Myocyte (in vitro differentiated cells): ENCODE measurements at places on chromosomes 11 and 22.
A peak's percentile ranks its signal among the peaks of the same experiment; 100 is the strongest.

- DNase-seq, result no peak
Measured at GRCh38 chr11:29773656-29774264, 243.1 kb downstream of the KCNA4 start.

DNA sequence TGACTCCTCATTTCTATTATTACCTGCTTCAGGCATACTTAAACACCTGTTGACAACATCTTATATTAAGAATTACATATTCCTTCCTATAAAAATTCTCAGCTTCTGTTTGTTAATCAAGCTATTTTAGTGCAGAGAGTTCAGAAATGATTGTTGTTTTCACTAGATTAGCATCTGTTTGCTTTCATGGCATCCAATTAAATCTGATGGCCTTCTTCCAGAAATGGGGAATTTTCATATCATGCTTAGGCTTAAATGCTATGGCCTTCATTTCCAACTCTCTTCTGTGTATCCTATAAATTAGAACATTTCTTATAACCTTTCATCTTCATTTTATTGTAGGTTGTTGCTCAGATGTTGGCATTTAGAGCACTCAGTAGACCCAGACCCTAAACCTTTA lies 180.0 kb downstream of the WNT11 start:
- no peak for DNase-seq

GRCh38 chr22:26822313-26822712 lies 164.9 kb downstream of the MIAT start:
- DNase-seq, result no peak

DNA sequence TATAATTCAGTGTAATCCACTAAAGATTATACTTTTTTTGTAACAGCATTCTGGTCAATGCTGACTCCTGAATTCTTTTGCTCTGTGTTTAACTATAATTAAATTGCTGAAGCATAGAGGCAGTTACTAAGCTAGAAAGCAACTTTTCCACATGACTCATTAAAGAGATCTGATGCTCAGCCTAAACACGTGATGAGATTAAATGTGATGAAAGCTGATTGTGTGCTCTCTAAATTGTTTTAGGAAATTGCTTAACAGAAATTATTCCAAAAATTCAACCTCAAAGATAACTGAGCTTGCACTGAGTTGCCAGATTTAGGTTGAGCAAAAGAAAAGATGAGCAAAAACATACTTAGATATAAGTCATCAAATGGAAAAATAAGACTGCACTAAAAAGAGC lies 1033.6 kb downstream of the FAM181B start:
- DNase-seq, result no peak

DNA sequence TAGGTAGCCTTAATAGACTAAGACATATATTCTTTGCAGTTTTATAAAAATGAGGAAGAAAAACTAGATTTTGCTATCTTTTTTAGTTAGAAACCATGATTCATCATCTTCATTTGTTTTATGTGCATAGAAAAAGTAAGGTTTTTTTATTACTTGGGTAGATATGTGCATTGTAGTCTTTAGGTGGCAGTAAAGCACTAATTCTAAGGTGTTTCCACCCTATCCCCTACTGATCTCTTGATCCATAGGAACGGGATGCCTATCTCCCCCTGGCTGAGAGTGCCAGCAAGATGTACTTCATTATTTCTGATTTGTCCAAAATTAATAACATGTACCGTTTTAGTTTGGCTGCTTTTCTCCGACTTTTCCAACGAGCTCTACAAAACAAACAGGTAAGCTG lies 148.1 kb downstream of the DYNC2H1 start:
- no peak for DNase-seq

DNA sequence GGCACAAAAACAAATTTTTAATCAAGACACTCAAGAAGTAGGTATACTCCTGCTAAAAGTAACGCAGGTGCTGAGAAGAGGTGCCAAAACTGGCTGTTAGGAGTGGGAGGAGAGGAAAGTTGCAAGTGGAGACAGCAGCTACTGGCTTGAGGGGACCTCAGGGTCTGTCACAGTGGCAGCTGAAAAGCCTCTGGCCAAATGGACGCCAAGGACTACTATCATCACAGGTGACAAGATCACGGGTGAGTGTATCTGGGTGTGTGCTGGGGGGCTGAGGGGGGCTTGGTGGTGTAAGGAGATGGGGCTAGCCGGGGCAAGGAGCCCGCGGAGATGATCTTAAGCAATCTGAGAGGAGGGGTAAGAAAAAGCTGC lies 687 bp downstream of the ZNF202 start:
- DNase-seq, result peak; percentile 6

DNA sequence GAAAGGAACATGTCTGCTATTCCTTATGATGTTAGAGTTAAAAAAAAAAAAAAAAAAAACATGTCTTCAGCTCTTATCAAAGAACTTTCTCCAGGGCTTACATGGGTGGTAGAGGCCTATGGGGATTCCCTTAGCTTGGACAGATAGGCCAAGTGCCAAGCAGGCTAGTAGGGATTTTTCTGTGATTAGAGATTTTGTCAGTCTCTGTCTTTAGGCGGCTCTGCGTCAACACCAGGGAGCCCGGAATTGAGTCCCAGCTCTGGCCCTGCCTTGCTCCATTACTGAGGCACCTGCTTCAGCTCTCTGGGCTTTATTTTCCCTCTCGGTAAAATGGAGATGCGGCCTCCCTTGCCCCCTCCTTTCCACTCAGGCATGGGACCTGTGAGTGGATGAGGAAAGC lies 13.1 kb downstream of the CRY2 start:
- no peak for DNase-seq

DNA sequence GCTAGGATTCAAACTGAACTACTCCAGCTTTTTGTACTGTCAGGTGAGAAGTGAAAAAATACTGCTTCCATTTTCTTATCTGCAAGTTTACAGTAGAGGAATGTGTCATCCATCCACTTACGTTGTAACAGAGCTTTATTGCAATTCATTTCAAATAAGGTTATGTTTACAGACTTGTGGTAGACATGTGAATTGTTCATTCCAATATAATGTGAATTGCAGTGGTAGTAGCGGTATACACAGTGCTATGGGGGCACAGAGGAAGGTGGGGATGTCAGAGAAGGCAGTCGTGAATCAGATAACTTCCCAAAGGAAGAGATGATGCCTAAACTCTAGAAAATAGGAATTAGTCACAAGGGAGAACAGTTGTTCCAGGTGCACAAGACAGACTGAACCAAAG lies 42.5 kb downstream of the CEP57 start:
- no peak for DNase-seq

GRCh38 chr11:64690235-64690634 lies 32.8 kb downstream of the NRXN2 start:
- no peak for DNase-seq

- no peak for DNase-seq
Measured at GRCh38 chr11:86639137-86639536, 33.3 kb downstream of the ME3 start.

DNA sequence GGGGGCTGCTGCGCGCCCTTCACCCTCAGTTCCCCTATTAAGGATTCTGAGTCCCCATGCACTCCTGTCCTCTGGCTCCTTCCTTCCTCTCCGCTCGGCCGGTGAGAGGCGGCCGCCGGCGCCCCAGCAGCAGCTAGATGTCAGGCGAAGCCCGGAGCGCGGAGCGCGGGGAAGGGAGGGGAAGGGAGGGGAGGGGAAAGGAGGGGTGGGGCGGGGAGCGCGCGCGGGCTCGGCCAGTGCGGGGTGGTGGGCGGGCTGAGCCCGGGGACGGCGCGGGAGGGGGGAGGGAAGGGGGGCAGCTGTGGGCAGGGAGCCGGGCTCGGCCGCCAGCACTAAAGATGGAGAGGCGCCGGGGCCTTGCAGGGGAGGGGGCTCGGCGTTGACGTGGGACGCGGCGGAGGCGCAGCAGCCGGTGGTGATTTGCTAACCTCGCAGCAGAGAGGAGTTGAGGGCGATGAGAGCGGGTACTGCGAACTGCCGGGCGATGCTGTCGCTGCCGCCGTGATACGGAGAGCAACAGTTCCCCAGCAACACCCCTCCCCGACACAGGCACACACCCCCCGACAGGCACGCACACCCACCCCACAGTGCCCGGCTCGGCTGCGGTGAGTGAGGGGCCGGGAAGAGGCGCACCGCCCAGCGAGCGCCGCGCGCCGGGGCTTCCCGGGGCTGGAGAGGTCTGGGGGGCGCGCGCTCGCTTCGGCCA lies at the start of gene ZBTB16:
TSS of gene ZBTB16 (plus strand) at position 434 of the 706 bp plus-strand sequence. CDS start 3,590 bp downstream, outside the sequence.
- DNase-seq, result peak; percentile 68

GRCh38 chr11:66694732-66695207 lies 17.1 kb upstream of the RBM4B start:
- peak; percentile 93 for DNase-seq

GRCh38 chr22:27718186-27719035 lies 83.1 kb downstream of the MN1 start:
- peak; percentile 90 for DNase-seq

DNA sequence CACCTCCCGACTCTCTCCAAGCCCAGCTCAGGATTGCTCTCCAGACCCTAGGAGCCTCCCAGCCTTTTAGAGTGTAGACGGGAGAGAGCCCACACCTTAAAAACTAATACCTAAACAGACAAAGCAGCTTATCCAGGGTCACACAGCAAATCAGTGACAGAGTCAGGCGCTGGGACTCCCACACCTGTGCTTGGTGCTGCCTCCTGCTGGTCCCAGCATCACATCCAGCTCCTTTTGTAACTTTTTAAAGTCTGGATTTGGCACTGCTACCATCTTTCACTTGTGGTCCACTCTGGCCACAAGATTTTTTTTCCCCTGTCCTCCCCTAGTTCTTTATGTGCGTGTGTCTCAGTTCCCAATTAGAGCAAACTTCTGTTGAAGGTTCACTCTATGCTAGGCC lies 4.7 kb downstream of the ANO1 start:
- DNase-seq, result no peak

- peak; percentile 18 for DNase-seq
Measured at GRCh38 chr11:1523779-1524178, 37.2 kb upstream of the MOB2 start.

GRCh38 chr11:68120273-68121066 lies 718 bp downstream of the CHKA start:
- DNase-seq, result peak; percentile 53

- DNase-seq, result no peak
Measured at GRCh38 chr11:15342163-15342562, 227.4 kb downstream of the INSC start.

DNA sequence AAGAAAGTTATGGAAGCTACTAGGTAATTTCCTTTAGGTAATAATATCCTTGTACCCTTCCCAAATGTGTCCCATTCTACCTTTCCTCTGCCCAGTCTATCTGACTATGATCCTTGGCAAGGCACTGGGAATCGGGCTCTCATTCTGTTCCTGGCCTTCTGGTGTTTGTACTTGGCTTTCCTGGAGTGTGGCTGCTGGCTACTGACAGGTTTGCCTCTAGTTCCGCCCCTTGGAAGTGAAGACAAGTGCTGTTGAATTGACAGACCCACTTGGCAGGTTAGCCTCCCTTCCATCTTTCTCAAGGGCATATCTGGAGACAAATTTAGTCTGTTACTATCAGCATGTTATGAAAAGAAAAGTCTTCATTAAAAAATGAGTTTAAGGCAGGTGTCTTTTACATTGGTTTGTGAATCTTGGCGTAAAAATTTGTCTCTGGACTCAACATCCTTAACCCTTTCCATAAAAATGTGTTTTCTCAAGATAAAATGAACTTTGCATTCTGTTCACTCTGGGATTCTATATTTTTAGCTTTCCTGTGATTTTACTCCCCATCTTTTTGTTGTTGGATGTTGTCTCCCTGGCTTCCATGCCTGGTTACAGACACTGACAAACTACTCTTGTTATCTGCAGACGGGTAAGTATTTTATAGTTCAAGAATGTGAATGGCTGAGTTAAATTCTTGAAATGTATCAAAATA lies 287.4 kb upstream of the PDGFD start:
- DNase-seq, result no peak

DNA sequence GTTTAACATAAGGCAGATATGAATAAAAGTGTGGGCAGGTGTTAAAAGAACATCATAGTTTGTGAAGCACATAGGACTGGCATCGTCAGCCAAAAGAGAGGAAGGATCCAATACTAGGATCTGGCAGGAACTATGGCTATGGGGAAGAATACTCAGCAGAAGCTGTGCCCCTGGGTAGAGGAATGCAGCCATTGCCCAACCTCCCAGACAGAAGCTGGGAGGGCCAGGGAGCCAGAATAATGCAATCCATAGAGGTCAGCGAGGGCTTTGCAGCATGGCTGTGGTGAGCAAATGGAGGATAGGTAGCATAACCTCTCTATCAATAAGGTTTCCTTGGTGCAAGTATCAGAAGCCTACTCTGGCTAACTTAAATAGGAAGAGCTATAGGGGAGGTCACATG lies 11.7 kb upstream of the CSTF3 start:
- DNase-seq, result no peak

DNA sequence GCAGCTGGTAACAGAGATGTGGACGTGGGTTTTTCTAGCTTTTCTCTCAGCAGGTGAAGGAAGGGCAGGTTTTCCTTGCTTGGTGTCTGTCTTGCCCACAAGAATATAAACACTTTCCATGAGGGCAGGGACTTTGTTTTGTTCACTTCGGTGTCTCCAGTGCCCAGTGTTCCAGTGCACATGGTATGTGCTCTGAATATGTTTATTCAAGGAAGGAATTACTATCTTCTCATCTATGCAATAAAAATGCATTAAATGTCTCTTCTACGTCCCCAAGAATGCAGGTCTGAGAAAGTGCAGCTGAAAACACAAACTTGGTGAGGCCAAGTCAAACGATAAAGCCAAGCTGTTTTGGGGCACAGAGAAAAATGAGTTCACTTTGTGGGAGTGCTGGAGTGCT lies 56.3 kb upstream of the PLET1 start:
- no peak for DNase-seq

GRCh38 chr11:18523084-18523483 lies 3.7 kb downstream of the TSG101 start:
- no peak for DNase-seq

DNA sequence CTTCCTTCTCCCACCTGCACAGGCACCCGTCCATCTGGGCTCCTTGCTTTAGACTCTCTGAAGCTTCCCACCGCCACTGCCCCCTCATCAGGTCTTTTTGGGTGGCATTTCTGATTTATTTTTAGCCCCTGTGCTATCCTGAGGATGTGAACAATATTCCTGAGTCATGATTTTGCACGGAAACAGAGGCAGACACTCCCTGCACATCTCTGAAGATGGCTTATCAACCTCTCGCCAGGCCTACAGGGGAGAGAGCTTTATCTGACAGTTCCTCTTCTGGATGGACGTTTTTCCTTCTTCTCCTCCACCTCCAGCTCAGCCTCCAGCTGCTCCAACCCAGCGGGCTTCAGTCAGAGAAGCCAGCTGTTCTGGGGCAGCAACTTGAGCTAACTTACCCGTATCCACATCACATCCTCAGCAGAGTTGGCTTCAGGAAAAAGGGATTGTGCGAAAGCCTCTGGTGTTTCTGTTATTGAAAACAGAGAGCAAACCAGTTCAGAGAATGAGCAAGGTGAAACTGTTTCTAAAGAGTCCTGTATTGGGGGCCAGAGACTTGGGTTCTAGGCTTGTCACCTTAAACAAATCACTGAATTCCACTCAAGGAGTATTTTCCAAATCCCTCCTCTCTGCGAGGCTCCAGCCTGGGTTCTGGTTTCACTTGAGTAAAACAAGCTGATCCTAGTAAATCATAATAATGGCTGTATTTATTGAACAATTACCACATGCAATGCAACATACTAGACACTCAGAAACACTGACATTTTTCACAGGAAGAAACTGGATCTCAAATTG lies 33.1 kb upstream of the ETS1 start:
- peak; percentile 5 for DNase-seq

- DNase-seq, result no peak
Measured at GRCh38 chr11:304061-304506, 3.5 kb upstream of the IFITM2 start.

- DNase-seq, result no peak
Measured at GRCh38 chr11:25198704-25199103, 701.9 kb downstream of the LUZP2 start.

- DNase-seq, result peak; percentile 80
Measured at GRCh38 chr11:47186700-47187695, 764 bp upstream of the PACSIN3 start.
